ENCODE measurements at places on chromosomes 12 and 14.

GRCh38 chr12:105581420-105581819, 250.9 kb downstream of the C12orf75 start:
- no peak for DNase-seq

DNA sequence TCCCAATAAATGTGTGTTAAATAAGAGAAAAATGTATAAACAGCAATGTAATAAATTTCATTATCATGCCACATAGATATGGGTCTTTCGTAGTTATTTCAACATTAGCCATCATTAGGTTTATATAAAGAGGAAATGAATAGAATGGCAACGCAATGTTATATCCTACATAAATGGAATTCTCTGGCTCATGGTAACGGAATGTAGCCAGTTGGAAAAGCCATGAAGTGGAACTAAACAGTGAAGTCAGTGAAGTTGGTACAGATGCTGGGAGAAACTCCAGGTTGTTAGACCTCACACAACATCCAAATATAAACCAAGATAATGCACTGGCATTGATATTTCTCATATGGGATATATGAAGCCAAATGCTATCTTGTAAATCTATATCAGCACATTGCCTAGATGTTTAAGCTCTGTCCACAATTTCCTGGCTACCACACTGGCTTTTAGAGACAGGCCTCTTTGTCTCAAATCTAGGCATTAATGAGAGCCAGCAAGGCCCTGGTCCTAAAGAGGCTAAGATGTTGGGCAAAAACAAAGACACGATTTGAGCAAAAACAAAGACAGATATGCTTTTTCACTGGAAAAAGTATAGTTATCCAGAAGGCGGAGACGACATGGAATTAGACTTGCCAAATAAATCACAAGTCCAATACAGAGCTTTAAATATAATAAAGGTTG, 861.0 kb downstream of the RPS29 start:
- no peak for DNase-seq

DNA sequence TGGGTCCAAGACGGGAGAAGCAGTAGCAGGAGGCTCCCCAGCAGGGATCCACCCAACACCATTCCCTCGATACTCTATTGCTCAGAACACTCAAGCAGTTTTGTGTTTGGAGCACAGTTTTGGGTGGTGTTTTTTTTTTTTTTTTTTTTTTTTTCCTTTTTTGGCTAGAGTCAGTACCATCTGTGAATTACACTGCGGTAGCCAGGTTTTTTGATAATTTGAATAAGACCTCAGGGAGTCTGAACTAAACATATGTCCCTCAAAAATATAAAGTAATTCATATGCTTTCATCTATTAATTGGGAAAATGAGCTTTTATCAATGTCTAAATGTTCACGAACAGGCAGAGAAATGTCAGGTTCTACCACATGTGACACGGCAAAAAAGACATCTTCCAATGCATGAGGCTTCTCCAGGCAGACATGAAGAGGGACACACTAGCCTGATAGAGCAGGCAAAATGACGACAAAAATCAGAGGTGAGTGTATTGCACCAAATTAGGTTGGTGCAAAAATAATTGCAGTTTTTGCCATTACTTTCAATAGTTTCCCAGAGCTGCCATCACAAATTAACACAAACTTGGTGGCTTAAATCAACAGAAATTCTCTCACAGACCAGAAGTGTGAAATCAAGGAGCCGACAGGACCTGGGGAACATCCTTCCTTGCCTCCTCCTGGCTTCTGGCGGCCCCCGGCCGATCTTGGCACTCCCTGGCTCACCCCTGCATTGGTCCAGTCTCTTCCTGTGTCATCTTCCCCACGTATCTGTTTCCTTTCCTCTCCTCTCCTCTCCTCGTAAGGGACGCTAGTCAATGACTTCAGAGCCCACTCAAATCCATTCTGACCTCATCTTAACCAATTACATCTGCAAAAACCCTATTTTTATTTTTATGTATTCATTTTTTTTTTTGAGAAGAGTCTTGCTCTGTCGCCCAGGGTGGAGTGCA, 33.9 kb downstream of the FOXN3 start:
- DNase-seq, result no peak

DNA sequence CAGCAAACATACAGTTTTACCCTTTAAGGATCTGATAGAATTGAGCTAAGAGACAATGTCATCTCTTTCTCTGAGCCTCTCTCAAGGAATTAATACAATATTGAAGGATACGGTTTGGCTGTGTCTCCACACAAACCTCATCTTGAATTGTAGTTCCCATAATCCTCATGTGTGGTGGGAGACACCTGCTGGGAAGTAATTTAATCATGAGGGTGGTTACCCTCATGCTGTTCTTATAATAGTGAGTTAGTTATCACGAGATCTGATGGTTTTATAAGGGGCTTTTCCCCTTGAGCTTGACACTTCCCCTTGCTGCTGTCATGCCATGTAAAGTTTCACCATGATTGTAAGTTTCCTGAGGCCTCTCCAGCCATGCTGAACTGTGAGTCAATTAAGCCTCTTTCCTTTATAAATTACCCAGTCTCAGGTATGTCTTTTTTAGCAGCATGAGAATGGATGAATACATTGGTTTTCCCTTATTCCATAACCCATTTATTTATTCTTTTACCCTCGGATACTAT, 47.6 kb downstream of the TMEM30B start:
- DNase-seq, result no peak

DNA sequence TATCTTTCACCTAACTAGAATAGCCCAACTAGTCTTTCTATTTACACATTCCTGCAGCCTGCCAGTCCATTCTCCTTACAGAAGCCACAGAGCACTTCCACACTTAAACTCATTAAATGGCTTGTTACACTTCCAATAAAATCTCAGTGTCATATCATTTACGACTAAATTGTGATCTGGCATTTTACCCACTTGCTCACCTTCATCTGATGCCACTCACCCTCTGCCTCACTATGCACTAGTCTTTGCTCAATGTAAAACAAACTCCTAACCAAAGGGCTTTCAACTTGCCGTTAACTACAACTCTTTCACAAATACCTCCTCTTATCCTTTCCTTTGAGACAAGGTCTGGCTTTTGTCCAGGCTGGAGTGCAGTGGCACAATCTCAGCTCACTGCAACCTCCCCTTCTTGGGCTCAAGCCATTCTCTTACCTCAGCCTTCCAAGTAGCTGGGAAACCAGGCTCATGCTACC, 24.1 kb downstream of the YAF2 start:
- DNase-seq, result no peak
